ENCODE measurements at places on chromosomes 7 and 10. TPM values are rescaled to one million over a fixed set of nuclear protein-coding genes. Genes with fewer than 3 reads are reported as not detected.

DNA sequence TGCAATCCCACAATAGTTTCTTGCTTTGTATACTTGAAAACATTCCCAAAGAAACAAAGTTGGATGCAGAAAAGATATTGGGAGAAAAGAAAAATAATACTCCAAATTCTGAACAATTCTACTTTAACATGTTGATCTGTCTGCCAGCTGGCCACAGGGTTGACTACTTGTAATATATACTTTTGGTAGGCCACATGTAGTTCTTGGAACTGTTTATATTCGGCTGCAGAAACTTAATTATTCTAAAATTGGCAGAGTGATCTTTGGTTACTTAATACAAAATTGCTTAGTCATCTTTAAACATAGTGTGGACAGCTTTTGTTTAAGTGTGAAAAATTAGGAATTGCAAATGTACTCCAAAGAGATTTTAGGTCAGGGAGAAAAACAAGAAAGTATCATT, 76.0 kb downstream of the CALD1 start:
- no peaks in the 10 kb centered on the region for H3K36me3 ChIP-seq
- H3K27ac ChIP-seq, result peak overlapping the region; percentile 42
- DNase-seq, result no peak
- H3K4me1 ChIP-seq, result peaks cover 11% of the 10 kb centered on the region
- no peak overlapping the region for H3K4me3 ChIP-seq
- H3K27me3 ChIP-seq, result no peaks in the 10 kb centered on the region

DNA sequence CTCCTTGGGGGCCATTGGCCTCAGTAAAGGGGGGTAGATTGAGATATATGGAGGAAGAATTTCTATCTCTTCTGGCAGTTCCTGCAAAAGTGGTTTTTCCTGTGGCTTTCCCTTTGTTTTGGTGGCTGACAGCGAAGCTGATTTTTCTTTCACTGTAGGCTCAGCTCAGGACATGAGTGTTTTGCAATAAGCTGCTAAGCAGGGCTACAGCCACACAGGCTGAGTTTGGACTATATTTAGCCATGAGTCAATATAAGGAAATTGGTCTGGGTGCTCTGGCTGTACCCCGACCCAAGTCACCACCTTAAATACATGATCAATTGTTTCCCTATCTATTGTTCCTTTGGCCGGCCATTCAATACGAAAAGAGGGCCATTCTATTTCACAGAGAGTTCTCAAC, 212.7 kb upstream of the KCND2 start:
- DNase-seq, result no peak
- H3K36me3 ChIP-seq, result no peaks in the 10 kb centered on the region
- H3K27ac ChIP-seq, result no peak overlapping the region
- H3K4me1 ChIP-seq, result no peaks in the 10 kb centered on the region

The XPNPEP1 gene
- total RNA-seq, result 61.1 TPM

The CREB5 gene
- total RNA-seq, result 18.0 TPM
